ENCODE measurements at places on chromosomes 16 and 17. TPM values are rescaled to one million over a fixed set of nuclear protein-coding genes. Genes with fewer than 3 reads are reported as not detected.

Gene CA4
- not detected for total RNA-seq

Gene RPL19
- total RNA-seq, result 1,550 TPM

Gene CASKIN2
- total RNA-seq, result 7.7 TPM

Gene NEUROD2
- not detected for total RNA-seq

Gene CD7
- under 0.01 TPM for total RNA-seq

Gene UBE2Z
- total RNA-seq, result 88.7 TPM

Gene ADGRG1
- 165 TPM for total RNA-seq

Gene ADAP2
- 1.7 TPM for total RNA-seq

Gene HSF5
- under 0.01 TPM for total RNA-seq

Gene SCIMP
- total RNA-seq, result not detected

Gene CHD9NB
- 1.8 TPM for total RNA-seq

Gene KCNAB3
- total RNA-seq, result 0.31 TPM

Gene SPNS2
- total RNA-seq, result not detected

Gene HLF
- under 0.01 TPM for total RNA-seq

Gene NEK8
- 2.3 TPM for total RNA-seq
